ENCODE measurements at places on chromosomes 2 and 18.
A peak's percentile ranks its signal among the peaks of the same experiment; 100 is the strongest.

- no peak for DNase-seq
Observed at GRCh38 chr2:42547446-42548295, 20.8 kb upstream of the MTA3 start.

GRCh38 chr18:21444465-21445212 lies 155.9 kb downstream of the ESCO1 start:
- peak; percentile 1 for DNase-seq

DNA sequence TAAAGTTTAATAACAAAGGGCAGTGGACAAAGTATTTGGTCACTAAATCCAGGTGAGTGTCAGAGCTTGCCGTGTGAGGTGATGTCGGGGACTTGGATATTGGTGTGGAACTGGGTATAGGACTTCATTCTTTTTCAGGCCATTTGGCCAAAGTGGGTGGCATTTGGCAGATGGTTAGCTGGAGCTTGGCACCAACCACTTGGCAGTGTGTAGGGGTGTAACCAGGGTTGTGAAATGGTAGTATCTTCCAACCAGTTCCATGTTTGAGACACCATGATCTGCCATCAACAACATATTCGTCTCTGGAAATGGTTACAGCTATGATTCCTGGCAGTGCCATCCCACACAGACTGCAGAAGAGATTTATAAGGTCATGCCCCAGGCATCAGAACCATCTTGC lies 113.9 kb downstream of the CCDC85A start:
- no peak for DNase-seq

DNA sequence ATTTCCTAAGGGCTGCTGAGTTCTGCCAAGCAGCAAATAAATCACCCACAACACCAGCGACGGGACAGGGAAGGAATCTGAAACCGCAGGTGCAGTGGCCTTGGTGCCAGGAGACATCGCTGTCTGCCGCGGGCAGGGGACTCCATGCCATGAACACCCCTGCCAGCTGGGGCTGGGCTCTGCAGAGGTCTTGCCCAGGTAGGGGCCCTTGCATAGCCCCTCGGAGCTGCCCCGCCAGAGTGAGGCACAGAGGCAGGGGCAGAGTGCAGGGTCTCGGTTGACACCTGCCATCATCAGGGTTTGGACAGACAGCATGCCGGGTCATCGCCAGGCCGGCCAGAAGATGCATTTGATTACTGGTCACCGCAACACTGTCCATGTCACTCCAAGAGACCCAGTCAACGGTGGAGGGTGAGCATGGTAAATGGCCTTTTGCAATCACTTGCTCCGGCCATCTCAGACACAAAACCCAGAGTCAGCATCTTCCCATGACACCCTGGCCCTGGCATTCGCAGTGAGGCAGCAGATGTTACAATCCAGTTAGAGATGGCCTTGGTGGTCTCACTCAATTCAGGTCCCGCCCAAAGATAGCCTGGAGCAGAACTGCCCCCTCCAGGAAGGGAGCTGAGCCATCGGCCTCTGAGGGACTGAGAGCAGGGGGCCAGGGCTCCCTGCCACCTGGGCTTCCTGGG lies 255.4 kb downstream of the NDUFA10 start:
- no peak for DNase-seq

- DNase-seq = no peak
Observed at GRCh38 chr2:198930170-198930569, 527.6 kb downstream of the SATB2 start.

- DNase-seq = no peak
Observed at GRCh38 chr2:118808429-118808809, 39.0 kb downstream of the EN1 start.

DNA sequence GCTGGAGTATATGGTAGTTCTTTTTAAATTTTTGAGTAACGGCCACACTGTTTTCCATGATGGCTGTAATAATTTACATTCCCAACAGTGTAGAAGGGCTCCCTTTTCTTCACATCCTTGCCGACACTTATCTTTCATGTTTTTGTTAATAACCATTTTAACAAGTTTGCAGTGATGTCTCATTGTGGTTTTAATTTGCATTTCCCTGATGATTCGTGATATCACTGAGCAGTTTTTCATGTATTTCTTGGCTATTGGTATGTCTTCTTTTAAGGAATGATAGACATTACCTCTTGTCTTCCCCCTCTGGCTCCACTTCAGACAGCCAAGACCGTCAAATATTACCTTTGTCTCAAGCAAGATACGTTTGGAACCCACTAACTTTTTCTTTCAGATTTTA lies 371.1 kb upstream of the NRP2 start:
- no peak for DNase-seq

DNA sequence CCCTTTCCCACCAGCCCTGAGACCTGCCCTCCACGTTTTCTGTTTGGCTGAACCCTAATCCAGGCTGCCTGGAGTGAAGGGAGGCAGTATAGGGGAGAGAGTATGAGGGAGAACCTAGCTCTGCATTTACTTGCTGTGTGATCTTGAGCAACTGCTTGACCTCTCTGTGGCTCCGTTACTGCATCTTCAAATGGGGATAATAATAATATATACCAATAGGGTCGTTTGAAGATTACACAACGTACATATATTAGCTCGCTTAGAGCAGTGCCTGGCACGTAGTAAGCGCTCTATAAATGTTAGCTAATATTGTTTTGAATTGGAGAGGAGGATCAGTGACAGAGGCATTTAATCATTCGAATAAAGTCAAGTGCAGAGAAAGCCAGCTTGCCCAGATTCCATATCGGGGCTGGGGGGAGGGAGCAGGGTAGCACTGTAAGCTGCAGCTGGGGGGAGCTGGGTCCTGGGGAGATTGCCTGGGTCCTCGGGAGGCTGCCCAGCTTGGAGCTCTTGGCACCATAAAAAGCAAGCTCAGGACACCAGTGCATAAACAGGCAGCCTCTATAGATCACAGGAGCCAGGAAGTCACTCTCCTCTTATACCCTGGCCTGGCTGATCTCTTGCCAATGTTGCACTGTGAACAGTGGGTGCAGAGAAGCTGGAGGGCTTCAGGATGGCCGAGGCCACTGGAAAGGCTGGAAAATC lies 19.1 kb downstream of the KCNK3 start:
- DNase-seq = no peak

DNA sequence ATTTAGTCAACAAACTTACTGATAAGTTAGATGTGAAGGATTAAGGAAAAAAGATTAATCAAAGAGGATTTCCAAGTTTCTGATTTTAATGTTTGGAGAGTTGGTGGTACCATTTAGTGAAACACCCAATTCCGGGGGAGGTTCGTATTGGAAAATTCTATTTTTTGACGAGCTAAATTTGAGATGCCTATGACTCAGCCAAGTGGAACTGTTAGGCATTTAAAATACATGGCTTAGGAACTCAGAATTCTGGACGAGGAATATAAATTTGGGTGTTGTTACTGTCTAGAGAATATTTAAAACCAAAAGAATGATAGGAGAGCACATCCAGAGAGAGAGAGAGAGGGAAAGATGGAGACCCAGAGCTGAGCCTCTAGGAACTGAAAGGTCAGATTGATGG lies 103.6 kb downstream of the TMX3 start:
- no peak for DNase-seq

DNA sequence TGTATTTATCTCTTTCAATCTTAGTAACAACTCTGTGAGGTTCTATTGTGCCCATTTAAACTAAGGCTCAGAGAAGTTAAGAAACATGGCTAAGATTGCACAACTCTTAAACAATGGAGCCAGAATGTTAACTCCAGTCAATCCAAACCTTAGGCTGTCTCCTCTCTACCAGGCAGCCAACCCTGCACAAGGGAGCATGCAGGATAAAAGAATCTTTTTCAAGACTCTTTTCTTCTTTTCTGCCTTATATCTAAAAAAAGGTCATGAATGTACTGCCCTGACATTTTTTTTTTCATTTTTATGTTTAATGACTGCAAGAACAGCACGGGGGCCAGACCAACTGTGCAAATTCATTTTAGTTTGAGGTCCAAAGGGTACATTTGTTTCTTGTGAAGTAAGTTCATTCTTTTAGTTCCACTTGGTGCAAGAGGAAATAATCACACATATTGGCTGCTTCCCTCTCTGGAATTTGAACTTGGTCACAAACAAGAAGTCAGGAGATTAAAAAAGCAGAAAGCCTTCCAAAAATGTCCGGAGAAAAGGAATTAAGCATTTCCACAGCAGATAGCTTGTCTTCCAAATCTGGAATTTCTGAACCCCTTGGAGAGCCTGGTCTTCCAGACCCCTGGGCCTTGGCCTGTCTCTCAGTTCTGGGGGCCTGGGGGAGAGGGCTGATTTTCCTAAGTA lies 96.0 kb upstream of the RIOK3 start:
- DNase-seq = no peak

DNA sequence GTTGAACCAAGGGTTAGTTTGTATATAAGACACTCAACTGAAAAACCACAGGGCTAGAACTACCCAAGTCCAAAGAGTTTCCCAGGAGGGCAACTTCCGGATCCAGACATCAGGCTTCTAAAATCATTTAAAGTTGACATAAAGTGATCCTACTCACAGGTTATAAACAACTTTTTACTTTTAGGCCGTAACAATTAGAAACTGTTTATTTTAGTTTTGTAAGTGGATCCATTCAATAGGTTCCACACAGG lies 454.6 kb downstream of the MEIS1 start:
- no peak for DNase-seq

DNA sequence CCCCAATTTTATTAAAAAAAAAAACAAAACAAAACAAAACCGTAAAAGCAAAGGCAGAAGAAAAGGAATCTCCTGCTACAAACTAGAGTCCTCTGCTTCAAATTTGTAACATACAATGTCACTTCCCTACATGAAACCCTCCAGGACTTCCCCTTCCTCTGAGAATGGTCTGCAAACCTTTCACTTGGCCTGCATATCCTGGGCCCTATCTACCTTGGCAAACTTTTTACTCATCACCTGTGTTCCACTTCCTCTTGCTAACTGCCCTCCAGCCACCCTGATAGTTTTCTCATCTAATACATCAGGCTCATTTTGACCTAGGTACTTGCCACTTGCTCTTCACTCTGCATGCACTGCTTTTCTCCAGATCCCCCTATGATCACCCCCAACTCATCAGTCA lies 255.5 kb downstream of the ETAA1 start:
- no peak for DNase-seq

DNA sequence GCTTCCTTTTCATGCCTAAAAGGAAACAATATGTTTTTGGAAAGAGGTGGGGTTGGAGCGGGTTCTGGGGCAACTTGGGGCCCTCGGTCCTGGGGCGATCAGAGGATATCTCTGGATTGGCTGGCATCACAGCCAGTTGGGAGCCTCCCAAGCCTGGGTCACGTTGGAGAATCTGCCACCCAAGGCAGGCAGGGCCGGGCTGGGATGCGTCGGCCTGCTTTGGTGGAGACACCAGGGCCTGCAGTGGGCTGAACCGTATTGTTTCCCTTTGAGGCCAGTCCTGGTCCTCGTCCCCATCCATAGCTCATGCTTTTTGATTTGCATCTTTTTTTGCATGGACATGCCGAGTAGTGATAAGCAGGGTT lies 235.8 kb downstream of the ATAD2B start:
- no peak for DNase-seq

GRCh38 chr2:134227666-134228065 lies 26.2 kb upstream of the MGAT5 start:
- no peak for DNase-seq

DNA sequence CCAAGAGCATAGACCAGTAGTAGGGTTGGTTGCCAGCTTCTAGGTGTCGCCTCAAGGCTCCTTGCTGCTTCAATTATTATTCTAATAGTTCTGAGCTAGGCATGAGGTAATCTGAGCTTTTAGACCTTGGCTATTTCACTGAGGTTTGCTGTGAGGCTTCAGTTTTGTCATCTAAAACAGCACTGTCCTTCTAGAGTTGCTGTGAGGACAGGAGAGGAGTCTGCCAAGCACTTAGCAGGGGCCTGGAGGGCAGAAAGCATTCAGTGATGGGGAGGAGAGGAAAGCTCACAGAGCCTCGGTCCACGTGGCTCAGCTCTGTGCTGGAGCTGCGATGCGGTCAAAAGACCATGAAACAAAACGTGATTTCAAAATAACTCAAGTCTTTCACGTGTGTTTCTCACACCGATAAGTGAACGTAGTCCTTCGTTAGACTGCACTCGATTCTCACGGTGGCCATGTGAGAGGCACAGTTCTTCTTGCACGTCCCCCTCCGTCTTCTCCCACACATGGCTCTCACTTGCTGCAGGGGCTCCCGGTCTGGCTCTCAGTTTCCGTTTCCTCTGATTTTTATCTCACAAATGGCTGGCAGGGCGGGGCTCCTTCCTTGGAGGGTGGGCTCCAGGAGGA lies 113.7 kb downstream of the B3GNT2 start:
- no peak for DNase-seq

DNA sequence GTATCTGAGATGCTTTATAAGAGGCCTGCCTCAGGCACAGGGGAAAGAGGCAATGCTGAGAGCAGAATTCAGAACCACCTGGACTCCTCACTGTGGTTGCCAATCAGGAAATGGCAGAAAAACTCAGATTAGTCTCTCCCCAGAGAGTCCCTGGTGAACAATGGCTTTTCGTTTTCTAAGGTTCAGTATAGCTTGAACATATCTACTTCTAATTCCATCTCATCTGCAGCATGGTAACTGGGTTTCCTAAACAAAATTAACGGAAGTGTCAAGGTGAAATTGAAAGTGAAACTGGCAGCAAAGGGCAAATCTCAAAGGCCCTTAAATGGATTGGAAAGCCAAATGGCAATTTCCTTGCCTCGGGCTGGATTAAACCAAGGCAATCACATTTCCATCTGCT lies 480.2 kb upstream of the ACVR2A start:
- no peak for DNase-seq

- DNase-seq = no peak
Observed at GRCh38 chr2:74659462-74659861, 5.4 kb downstream of the SEMA4F start.

DNA sequence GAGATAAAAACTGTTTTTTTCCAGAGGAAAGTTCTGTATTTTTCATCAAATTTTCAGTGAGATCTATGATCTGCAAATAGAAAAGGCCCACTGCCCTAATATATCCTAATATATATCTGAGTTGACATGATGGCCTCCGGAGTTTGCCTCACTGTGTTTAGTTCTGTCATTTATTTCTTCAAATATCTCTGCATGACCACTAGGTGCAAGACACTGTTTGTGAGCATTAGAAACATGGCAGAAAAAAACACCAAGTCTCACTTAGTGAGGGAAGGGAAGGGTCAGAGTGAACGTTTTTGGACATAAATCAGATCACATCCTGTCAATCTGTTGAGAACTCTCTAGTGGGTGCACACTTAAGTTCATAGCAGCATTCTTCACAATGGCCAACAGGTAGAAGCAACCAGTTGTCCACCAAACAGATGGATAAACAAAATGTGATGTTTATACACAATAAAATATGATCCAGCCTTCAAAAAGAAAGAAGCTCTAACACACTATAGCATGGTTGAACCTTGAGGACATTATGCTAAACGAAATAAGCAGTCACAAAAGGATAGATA lies 53.4 kb downstream of the SPIRE1 start:
- no peak for DNase-seq

GRCh38 chr2:1981421-1981820 lies 237.1 kb upstream of the PXDN start:
- DNase-seq = no peak

Measured in nucleus accumbens (tissue), 56 donors.